ENCODE measurements at places on chromosomes 11 and 22.

- DNase-seq = no peak
Observed at GRCh38 chr11:72354356-72355115, 79.8 kb downstream of the CLPB start.

DNA sequence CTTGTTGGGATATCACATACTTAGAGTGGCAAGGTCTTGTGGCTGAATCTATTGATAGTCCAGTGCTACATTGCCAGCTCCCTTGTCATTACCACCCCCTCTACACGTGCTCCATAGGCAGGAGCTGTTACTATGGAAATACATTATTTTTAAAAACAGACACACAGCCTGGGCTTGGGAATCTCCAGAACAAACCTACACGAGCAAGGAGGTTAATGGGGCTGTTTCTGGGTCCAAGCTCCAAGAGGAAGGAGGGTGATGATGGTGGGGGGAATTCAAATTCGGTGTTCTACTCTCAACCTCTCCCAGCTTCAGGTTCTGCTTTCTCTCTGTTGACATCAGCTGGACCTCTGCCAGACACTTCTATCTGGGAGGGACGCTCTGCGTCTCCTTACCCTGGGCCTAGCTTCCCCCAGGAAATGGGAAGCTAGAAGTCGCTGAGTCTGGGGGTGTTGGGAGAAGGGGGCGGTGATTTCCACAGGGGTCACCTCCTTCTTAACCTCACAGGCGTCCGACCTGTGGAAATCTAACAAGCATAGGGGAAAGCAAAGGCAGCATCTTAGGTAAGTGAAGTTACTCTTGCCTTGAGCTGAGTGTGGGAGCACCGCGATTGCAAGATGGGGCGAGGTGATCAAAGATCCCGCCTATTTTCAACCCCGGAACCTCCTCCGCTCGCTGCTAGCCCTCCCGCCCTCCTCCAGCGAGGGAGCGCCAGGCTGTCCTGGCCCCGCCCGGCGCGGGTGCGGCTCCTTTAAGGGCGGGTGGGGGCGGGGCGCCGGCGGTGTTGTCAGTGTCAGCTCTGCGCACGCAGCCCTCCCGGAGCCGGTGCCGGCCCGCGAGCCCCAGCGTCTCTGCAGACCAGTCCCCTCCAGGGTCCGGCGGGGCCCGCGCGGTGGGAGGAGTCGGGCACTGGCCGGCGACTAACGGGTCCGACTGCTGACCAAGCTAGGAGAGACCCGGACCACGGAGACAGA, at the start of gene C2CD2L:
Gene C2CD2L (plus strand): TSS at position 781 of the 974 bp plus-strand sequence. CDS start 398 bp downstream, outside the sequence.
- DNase-seq = peak; percentile 88

GRCh38 chr11:108959105-108959761, 294.4 kb downstream of the DDX10 start:
- DNase-seq = no peak

GRCh38 chr22:19942157-19943081, 801 bp upstream of the TXNRD2 start:
- DNase-seq = no peak

DNA sequence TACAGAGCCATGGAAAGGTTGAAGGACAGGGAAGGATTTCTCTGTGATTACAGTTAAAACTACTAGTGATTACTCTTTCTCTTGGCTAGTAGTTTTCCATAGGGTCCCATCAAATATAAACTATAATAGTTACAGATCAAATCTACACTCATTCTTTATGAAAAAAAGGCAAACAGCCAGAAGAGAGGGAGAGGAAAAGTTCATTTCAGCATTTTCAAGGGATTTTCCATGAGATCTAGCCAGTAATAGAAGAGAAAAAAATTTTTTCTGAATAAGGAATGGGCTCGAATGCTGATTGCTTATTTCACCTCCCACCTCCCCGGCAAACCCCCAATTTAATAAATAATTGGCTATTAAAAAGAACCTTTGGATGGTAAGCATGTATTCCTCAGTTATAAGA, 74.8 kb upstream of the BLID start:
- DNase-seq = no peak

DNA sequence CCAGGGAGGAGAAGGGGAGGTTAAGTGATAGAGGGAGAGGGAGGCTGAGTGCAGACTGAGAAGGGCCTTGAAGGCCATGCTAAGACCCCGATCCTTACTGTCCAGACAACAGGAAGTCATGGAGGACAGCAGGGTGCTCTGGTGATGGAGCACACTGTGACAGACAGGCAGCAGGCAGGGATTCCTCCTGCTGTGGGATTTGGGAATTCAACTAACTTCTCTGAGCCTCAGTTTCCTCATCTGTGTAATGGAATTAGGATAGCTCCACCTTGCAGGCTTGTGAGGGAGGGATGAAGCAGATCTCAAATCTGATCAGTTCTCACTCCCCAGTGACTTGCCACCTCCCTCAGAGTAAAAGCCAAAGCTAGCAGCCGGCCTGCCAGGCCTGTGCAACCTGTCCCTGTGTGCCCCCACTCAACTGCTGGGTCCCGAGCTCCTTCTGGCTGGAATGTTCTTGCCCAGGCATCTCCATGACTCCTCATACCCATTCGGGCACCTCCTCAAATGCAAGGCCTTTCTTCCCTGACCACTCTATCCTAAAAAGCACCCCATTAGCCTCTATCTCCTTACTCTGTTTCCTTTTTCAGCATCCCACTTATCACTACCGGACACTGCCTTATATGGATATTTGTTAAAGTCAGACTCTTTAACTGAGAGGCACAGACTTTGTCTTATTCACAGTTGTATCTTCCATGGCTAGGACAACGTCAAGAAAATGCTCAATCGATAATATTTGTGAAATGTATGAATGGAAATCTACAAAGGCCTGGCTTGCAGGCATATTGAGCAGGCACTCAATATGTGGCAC, 9.5 kb downstream of the ARAP1 start:
- DNase-seq = no peak

DNA sequence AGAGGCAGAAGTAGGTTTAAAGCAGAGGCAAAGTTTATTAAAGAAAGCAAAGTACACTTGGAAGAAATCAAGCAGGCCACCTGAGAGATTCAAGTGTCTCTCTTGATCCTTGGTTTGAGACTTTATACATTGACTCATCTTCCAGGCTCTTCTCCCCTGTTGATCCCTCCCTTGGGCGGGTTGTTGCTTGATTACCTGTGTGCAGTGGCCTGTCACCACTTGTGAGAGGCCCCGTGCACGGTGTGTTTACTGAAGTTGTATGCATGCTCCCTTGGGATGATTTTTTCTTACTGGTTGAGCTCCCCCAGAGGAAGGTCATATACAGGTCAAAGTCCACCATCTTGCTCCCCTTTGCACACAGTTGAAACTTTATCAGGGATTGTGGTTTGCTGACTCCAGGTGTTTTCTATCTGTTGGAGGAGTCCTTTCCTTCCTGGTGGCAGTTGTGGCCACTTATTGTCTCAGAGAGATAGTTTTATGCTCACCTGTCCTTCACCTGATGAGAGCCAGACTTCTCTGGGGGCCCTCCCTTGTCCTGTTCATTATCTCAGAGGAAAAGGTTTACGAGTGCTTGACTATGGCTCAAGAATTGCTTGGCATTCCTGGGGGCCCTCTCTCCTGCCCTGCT, 16.3 kb upstream of the RBMXL2 start:
- DNase-seq = no peak

- no peak for DNase-seq
Observed at GRCh38 chr11:27303903-27304302, 59.1 kb downstream of the CCDC34 start.

- no peak for DNase-seq
Observed at GRCh38 chr22:26584010-26584409, 5.9 kb downstream of the TPST2 start.

- DNase-seq = no peak
Observed at GRCh38 chr11:45048870-45049691, 97.4 kb upstream of the PRDM11 start.

DNA sequence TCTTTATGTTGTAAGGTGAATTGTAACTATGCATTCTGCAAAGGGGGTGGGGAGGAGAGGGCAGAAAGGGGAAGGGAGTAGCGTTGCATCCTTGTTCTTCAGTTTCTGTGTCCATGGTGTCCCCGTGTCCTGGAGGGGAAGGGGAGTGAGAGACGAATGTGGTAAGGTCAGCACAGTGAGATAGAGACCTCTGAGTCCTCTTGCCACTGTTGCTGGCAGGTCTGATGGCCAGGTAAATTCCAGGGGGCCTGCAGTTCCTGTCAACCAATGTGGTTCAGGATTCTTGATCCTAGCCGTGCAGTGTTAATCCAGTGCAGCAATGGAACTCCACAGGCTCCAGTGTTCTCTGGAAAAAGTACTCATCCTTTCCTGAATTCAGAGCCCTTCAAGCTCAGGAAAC, 14.6 kb upstream of the ADSL start:
- no peak for DNase-seq

DNA sequence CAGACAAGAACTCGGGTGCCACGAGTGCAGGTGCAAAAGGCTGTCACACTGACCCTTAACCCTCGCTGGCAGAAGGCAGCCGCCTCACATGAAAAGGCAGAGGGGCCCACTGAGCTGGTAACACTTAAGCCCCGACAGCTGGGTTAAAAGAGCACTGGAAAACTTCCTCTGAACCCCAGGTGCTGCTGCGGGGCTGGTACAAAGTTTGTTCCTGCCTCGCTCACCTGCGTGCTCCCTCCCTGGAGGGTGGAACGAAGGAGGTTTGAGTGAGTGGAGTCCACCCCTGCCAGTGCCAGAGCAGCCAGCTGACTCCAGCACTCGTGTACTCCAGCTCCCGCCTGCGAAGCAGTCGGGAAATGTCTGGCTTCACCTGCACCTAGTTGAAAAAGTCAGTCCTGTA, 12.6 kb downstream of the SULT4A1 start:
- DNase-seq = no peak

DNA sequence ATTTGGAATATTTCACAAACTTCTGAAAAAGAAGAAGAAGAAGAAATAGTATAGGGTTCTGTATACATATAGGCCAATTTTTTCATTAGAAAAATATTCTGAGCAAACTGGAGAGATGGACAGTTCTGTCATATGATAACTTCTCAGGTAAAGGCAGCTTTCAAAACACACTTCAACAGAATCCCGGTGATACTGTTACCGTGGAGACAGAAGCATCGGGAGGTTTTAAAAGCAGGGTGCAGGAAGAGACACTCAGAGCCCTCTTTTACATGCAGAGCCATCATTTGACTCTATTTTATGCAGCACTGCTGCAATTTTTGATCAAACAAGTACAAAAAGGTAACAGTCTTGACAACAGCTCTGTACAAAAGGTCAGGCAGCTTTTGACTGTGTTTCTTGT, 1785.4 kb downstream of the LRRC4C start:
- no peak for DNase-seq

GRCh38 chr11:86673055-86673843, 833 bp upstream of the ME3 start:
- no peak for DNase-seq

DNA sequence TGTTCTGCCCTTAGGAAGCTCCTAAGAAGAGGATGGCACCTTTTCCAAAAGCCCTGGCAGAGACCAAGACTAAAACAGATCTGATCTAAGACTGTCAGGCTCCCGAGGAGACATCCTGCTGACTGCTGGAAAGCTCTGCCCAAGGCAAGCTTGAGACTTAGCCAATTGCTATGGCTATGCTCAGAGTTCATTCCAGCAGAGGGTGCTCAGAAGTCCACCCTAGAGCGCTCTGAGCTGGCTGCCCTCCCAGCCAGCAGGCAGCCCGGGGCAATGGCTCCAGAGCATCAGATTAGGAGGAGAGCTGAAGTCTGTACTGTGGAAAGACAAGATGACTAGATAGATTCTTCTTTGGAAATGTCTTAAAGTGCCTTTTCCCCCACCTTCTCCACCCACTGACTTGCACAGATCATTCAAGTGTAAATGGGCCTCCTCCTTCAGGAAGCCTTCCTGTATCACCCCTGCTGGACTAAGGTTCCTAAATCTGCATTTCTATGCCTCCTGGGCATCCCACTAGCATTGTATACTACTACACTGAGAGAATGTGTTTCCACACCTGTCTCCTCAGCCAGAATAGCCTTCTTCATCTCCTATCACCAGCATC, 23.4 kb downstream of the LRRC55 start:
- no peak for DNase-seq

GRCh38 chr11:82792319-82792718, 58.7 kb upstream of the FAM181B start:
- DNase-seq = no peak

GRCh38 chr22:48918585-48919186, 909.0 kb downstream of the BRD1 start:
- DNase-seq = no peak

DNA sequence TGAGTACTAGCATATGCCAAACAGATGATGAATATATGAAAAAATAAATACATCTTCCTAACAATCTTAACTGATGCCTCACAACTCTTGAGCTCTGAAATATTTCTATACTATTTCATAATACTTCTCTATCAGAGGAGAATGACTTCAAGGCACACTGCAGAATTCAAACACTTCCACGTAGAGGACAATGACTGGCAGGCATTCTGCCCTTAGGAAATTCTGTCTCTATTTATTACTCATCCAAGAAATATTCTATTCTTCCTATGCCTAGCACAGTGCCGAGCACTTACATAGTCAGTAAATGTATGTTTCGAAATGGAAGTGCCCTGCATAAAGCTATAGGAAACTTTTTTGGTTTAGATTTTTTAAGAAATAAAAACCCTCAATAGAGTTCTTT, 809.1 kb downstream of the DLG2 start:
- DNase-seq = no peak

GRCh38 chr22:49724893-49725489, 102.7 kb downstream of the BRD1 start:
- peak; percentile 76 for DNase-seq

DNA sequence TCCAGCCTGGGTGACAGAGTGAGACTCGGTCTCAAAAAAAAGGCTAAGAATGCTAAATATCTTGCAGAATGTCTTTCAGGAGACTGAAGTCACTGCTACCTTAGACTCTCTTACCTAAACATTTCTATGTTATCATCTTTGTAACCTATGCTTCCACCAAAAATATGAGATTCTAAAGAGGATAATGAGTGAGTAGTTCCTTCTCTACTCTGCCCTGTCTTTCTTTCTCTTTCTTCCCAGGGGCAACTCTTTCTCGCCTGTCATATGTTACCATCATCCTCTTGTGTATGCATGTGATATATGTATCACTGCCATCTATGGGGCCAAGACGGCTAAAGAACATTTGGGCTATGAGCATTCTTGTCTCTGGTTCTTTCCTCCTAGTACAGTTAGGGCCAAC, 9.0 kb upstream of the RASSF10 start:
- DNase-seq = no peak

DNA sequence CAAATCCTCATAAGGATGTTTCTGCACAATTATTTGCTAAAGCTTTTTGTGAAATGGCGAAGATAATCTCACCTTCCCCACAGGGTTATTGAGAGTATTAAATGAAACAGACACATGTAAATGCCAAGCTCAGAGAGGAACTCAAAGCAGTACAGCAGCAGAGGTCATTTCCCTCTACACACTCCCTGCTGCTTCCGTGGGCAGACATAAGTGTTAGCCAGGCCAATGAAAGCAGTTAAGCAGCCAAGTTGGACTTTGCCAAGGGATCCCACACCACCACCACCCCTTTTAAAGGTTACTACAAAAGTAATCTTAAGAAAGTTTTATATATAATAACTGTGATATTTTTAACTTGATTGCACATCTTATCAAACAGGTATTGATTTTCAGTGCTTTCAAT, 4.0 kb upstream of the FAM111A start:
- DNase-seq = no peak

DNA sequence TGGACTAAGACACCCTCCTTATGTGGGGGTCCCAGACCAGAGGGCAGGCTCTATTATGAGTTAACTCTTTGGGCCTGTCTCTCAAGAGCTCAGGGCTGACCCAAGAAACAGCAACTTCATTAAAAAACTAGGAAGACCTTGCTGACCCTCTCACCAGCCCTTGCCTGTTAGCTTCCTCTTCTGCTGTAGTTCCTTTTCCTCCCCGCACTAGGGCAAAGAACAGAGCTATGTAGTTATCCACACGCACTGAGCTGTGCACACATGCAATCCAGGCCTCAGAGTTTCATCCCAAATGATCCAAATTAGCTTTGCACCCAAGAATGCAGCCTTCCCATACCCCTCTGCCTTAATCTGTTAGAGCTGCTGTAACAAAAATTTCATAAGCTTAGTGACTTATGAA, 539.6 kb upstream of the CADM1 start:
- no peak for DNase-seq

Data from stimulated activated CD4-positive, alpha-beta T cell treated with anti-CD3 and anti-CD28 coated beads, Interleukin-4, amount 100 ng/mL, for 48 hours (primary cell).